Endothelial cell of umbilical vein (primary cell): ENCODE measurements at places on chromosomes 7 and 10. TPM values are rescaled to one million over a fixed set of nuclear protein-coding genes. Genes with fewer than 3 reads are reported as not detected.

Gene UCMA
- not detected in 2 replicates for total RNA-seq

Gene FKBP6
- not detected in 2 replicates for total RNA-seq

- DNase-seq, result peak; percentile 29
Measured at GRCh38 chr10:9613338-9614075, 1404.2 kb upstream of the CELF2 start.

Gene RBM17
- 148 TPM in 2 replicates for total RNA-seq

Gene SPDYE8
- not detected in 2 replicates for total RNA-seq

Gene CYP26C1
- total RNA-seq, result 2.0 and 3.0 TPM in 2 replicates

DNA sequence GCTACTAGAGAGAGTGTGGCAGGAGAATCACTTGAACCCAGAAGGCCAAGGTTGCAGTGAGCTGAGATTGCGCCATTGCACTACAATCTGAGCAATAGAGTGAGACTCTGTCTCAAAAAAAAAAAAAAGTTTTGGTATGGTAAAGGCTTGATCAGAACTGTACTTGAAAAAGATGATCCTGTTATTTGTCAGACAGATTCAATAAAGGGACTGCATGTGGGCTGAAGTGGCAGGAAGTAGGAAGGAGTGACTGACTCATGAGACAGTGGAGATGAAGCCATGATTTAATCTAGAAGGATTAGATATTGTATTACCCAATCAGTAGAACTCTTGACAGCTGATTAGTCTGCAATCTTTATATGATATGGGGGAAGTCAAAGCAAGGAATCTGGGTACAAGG, 2.7 kb upstream of the TMEM254 start:
- no peak for DNase-seq

DNA sequence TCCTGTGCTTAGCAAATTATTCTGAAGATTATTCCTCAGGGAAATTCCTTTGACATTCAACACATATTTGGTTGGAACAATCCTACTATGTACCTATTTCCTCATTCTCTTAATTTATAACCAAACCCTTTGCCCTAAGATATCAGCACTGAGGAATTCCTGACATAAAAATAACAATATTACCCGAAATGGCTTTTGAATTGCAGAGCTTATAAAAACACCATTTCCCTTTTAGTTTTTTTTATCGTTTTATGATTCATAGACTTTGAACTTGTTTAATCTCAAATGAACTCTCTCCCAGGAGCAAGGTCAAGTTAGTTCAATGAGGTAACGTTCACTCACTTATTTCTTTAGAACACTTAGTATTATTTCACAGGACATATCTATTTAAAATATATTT, 7.7 kb upstream of the ABCB1 start:
- DNase-seq, result peak; percentile 57

DNA sequence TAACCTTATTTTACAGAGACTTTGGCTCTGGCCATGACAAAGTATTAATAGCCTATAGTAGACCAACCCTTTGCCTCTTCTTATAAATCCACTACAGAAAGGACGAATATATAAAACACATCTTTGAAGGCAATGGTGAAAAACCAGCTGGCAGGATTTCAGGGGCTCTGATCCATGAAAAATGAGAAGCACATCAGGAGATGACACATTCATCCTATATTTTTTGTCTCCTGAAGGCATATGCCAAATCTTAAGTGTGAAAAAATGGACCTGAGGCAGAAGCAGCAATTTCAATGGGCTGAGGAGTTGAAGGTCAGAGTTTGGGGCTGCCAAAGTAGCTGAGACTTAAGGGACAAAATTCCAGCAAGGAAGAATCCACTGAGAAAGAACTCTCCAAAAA, 14.4 kb downstream of the RNF216 start:
- DNase-seq, result no peak

DNA sequence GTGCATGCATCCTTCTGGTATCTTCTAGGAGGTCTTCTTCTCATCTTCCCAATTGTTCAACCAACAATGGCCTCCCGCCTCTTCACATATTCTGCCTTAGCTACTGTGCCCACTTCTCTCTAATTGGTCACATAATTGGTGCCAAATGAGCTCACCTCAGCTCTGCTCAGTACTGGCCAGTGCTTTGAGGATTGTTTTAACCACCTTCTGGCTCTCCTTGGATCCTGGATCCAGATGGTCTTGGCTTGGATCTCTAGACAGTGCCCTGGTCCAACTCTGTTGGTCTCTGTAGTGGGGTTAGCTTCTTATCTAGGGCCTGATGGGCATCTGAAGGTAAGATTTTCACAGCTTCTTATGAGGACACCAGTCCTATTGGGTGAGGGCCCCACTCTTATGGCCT, 820.8 kb downstream of the TYW1 start:
- no peak for DNase-seq

DNA sequence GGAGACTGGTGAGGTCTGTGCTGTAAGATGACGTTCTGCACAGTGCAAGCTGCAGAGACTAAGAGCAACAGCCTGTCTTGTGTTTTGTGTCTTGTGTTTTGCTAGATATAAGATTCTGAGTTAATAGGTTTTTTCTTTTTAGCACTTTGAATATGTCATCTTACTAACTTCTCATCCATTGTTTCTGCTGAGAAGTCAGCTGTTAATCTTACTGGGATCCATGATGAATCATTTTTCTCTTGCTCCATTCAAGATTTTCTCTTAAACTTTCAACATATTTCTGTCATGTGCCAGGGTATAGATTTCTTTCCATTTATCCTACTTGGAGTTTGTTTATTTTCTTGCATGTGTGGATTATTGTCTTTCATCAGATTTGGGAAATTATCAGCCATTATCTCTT, 290.3 kb downstream of the CELF2 start:
- DNase-seq, result no peak

DNA sequence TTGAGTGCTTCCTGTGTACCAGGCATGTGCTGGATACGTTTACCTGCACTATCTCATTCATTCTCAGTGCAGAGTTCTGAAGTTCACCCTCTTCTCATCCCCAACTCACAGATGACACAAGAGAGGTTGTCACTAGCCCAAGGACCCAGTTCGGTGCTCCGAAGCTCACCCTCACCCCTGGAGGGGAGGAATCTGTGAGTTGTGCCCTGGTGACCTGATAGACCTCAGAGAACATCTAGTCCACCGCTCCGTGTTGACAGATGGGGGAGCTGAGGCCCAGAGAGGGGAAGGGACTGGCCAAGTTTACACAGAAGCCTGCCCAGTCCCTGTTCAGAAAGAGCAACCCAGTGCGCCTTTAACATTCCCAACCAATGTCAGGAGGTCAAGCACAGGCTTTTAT, 44.8 kb upstream of the EMX2 start:
- no peak for DNase-seq

GRCh38 chr7:104951546-104951945, 62.5 kb upstream of the KMT2E start:
- no peak for DNase-seq

- DNase-seq, result no peak
Measured at GRCh38 chr10:24900888-24901685, 51.3 kb downstream of the PRTFDC1 start.

- DNase-seq, result no peak
Measured at GRCh38 chr7:113840954-113841353, 77.9 kb downstream of the PPP1R3A start.

DNA sequence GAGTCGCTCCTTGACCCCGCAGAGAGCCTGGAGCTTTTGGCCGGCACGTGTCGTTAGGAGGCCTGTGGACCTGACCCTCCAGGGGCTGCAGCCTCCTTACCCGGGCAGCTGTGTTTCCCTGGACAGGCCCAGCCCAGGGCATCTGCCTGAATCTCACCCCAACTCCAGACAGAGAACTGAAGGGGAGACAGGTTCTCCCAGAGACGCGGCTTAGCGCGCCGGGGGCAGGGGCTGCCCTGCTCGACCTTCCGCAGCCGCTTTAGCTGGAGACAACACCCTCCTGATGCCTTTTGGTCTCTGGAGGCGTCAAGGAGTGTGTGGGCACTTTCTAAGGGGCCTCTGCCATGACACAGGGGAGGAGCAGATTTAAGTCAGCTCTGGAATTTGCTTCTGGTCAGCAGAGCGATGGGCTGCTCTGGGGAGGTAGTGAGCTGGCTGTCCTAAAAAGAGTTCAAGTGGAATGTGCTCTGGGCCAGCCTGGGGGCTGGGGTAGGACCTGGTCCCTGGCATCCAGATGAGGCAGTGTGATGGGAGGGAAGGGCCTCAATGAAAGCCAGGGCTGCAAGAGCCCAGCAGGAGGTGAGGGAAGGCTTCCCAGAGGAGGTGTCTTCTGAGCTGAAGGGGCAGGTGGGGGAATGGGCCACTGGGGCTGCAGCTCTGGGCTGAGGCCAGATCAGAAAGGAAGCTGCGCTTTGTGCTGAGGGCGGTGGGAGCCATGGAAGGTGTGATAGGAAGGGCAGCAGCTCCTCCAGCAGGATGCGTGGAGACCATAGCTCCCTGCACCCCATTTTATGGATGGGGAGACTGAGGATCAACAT, 5.8 kb downstream of the GRIFIN start:
- DNase-seq, result no peak

- no peak for DNase-seq
Measured at GRCh38 chr7:143485500-143485899, 7.8 kb downstream of the TAS2R41 start.

- no peak for DNase-seq
Measured at GRCh38 chr7:99605527-99605926, 7.5 kb downstream of the TMEM225B start.

- DNase-seq, result no peak
Measured at GRCh38 chr7:106312906-106313305, 28.1 kb upstream of the NAMPT start.
